ENCODE measurements at places on chromosomes 2 and 18. TPM values are rescaled to one million over a fixed set of nuclear protein-coding genes. Genes with fewer than 3 reads are reported as not detected.

GPAT2 gene
- not detected for total RNA-seq

GRCh38 chr18:78367996-78368395 lies 611.6 kb upstream of the SALL3 start:
- no peaks in the 10 kb centered on the region for H3K27me3 ChIP-seq
- no peak for DNase-seq
- 0 out of 2 replicates have a peak, but pooled peaks cover 2% of the 10 kb centered on the region for H3K4me1 ChIP-seq
- no peak overlapping the region for H3K4me3 ChIP-seq

RABL2A gene
- 11.4 TPM for total RNA-seq

GRCh38 chr2:141508806-141509595 lies 621.8 kb downstream of the LRP1B start:
- H3K27ac ChIP-seq, result no peak overlapping the region
- no peaks in the 10 kb centered on the region for H3K27me3 ChIP-seq
- no peaks in the 10 kb centered on the region for H3K36me3 ChIP-seq
- DNase-seq, result no peak
- H3K4me3 ChIP-seq, result no peak overlapping the region
- no peaks in the 10 kb centered on the region for H3K4me1 ChIP-seq

GRCh38 chr2:43293744-43294695 lies 67.6 kb upstream of the ZFP36L2 start:
- H3K4me1 ChIP-seq, result no peaks in the 10 kb centered on the region
- no peak overlapping the region for H3K27ac ChIP-seq
- no peaks in the 10 kb centered on the region for H3K27me3 ChIP-seq
- peaks cover 8% of the 10 kb centered on the region for H3K36me3 ChIP-seq
- no peak for DNase-seq
